Cortex of kidney (tissue), 1 donor: ENCODE measurements at places on chromosomes 6 and 20.

GRCh38 chr6:31631209-31631608 lies 10.7 kb downstream of the PRRC2A start:
- no peak for DNase-seq

DNA sequence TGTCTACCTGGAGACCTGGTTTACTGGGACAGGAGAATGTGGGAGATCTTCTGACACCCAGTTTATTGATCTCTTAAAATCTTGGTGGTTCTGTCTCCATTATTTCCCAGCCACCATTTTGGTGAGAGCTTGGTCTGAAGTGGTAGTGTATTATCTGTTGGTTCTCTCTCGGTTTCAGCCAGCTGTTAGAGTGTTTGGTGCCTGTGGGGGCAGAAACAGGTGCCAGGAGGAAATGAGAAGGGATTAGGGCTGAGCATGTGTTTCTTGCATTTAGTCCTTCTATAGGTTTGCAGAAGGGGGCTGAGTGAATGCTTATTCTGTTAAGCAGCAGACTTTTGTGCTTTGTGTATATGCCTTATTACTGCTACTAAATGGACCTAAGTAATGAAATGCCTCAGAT lies 9.6 kb downstream of the JARID2 start:
- no peak for DNase-seq

DNA sequence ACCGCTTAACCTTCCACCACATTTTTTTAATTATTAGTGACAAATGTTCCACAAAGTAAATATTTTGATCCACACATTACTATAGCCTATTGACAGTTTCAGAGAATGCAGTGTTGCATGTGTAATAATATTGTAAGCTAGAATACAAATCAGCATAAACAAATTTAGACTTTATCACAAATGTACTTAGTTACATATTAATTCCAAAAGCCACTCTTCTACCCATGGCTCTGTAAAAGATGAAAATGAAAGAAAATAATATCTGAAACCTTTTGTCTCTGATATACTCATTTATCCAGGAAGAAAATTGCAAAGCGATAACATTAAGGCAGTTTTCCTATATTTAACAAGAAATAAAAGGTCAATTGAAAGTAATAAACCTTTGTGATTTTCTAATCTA lies 954.0 kb upstream of the MAN1A1 start:
- DNase-seq, result no peak

DNA sequence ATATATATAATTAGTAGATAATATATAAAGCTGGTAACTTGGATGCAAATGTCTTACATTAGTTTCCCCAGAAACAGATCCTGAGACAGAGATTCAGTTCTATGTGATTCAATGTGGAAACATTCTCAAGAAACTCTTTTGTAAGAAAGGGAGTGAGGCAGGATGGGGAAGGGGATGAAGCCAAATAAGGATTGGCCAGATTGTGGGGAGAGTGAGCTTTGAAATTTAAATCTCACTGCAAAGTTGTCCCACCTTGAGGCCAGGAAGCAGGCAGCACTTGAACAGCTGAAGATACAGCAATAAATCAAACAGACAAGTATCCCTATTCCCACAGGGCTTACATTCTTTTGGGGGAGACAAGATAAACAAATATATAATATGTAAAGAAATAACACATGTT lies 126.3 kb upstream of the HEY2 start:
- DNase-seq, result no peak

DNA sequence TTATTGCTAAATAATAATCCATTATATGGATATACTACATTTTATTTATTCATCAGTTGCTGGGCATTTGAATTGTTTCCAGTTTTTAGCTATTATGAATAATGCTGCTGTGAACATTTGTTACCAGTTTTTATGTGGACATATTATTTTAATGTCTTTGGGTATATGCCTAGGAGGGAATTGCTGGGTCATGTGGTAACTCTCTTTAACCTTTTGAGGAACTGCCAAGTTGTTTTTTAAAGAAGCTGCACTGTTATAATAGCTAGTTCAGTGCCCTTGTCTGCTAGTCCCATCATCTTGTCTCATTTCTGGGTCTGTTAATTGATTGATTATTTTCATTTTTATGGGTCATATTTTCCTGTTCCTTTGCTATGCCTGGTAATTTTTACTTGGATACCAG lies 56.3 kb downstream of the FOXO3 start:
- DNase-seq, result no peak

GRCh38 chr20:2911200-2911599 lies 37.9 kb downstream of the PTPRA start:
- DNase-seq, result no peak

DNA sequence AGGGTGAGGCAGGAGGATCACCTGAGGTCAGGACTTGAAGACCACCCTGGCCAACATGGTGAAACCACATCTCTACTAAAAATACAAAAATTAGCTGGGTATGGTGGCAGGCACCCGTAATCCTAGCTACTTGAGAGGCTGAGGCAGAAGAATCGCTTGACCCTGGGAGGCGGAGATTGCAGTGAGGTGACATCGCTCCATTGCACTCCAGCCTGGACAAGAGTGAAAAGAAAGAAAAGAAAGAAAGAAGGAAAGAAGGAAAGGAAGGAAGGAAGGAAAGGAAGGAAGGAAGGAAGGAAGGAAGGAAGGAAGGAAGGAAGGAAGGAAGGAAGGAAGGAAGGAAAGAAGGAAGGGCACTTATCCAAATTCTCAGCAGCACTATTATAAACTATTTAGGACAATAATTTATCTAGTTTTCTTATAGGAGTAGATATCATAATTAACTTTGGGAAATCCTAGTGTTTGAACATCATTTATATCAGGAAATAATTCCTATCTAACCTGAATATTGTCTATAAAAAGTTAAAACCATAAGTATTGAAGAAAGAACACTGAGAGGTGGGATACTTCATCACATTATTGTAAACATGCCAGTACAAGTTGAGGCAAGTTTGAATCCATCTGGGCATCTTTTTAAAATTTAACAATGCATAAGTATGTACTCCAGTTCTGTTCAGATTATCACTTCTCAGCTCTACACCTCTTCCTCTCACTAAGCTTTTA lies 305.5 kb downstream of the SLC35F1 start:
- DNase-seq, result no peak

DNA sequence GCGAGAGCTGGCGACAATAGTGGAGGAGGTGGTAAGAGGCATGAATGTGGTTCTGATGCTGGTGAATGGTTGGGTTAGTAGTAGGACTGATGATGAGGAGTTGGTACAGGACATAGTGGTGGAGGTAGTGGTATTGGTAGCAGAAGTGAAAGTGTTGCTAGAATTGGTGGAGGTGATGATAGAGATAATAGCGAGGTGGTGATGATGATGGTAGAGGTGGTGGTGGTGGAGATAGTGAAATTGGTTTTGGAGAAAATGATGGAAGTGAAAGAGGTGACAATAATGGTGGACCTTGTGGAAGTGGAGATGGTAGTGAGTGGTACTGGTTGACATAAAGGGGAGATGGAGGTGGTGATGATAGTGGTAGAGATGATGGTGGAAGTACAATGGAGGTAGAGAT lies 360.2 kb upstream of the JAG1 start:
- DNase-seq, result no peak

DNA sequence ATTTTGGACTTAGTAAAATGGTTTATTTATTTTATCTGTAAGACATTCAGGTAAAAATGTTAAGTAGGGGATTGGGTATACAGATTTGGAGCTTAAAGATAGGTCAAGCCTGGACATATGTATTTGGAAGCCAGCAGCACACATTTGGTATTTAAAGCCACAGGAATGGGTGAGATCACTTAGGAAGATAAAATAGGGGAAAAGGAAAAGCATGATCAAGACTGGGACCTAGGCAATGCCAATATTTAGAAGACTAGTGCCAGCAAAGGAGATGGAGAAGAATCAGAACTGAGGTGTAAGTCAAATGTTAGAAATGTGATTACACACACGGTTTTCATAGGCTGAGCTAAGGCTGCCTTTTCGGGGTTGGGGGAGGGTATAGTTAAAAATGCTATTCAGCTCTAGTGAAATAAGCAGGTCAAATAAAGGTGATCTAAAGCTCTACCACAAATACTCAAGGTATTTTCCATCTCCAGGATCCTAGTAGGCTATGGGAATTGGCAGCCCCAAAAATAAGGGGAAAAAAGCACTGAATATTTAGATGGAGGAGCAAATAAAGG lies 20.6 kb downstream of the SLC2A12 start:
- no peak for DNase-seq

DNA sequence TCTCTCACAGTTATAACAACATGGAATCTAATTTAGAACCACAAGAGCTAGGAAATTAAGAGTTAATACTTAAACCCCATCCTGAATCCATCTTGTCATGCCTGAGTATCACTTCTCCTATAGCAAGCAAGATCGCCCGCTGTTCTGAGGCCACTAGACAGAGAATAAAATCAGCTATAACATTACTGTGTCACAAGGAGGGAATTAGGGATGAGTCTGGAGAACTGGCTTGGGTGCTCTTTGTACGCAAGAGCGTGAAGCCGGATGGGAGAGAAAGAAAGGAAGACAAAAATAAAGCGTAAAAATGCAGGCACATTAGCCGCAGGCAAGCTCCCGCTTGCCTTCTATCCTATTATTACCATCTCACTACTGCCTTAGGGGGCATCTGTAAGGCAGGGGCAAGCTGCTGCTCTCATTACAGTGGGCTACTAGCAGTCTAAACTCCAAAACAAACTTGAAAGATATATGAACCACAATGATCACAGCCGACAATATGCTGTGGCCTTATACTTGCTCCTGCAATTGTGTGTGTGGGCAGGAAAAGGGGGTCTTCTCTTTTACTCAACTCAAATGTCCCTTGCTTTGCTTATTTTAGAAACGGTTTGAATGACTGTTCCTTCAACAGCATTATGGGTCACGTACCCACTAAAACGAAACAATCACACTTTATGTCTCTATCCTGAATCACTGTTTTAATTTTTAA lies 81.9 kb downstream of the GJA10 start:
- DNase-seq, result no peak

DNA sequence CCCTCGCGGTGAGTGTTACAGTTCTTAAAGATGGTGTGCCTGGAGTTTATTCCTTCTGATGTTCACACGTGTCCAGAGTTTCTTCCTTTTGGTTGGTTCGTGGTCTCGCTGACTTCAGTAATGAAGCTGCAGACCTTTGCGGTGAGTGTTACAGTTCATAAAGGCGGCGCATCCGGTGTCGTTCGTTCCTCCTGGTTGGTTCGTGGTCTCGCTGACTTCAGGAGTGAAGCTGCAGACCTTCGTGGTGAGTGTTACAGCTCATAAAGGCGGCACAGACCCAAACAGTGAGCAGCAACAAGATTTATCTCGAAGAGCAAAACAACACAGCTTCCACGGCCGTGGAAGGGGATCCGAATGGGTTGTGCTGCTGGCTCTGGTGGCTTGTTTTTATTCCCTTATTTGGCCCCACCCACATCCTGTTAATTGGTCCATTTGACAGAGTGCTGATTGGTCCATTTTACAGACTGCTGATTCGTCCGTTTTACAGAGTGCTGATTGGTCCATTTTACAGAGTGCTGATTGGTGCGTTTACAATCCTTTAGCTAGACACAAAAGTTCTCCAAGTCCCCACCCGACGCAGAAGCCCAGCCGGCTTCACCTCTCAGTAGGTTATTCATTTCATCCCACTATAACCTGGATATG lies 48.2 kb upstream of the ARG1 start:
- DNase-seq, result no peak
